AG20443 (cell line): ENCODE measurements at places on chromosomes 7 and 10.

DNA sequence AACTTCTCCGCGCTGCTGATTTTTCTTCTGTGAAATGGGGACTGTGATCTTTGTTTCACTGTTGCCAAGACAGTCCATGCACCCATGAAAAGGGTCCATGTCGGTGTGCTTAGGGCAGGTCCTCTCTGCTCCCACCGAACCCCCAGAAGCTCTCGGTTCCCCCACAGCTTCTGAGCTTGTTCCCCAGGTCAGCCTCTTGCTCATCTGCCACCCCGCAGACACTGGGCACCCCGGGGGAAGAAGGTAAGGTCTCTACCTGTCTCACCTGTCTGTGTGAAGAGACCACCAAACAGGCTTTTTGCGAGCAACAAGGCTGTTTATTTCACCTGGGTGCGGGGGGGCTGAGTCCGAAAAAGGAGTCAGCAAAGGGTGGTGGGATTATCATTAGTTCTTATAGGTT, 66.2 kb upstream of the NANOS1 start:
- no peak for DNase-seq

GRCh38 chr10:112805701-112806100, 144.3 kb upstream of the TCF7L2 start:
- no peak for DNase-seq

DNA sequence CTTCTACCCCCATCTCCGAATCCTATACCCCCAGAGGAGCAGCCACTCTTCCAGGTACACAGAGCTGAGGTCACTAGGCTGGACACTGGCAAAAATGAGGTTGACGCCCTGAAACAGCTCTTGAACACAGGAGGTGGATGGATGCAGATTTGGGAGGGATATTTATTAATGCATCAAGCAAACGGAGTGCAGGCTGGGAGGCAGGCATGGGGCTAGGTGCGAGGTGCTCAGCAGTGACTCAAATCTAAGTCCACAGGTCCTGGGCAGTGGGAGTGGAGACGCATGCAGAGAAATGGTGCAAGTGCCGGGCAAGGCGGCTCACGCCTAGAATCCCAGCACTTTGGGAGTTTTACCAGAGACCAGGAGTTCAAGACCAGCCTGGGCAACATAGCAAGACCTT, 11.0 kb downstream of the GUSB start:
- no peak for DNase-seq

- DNase-seq = no peak
Observed at GRCh38 chr7:28280516-28280915, 99.9 kb upstream of the JAZF1 start.

- DNase-seq = no peak
Observed at GRCh38 chr7:155298288-155298833, 683 bp downstream of the INSIG1 start.

GRCh38 chr10:88826388-88826787, 23.9 kb downstream of the LIPM start:
- no peak for DNase-seq

- DNase-seq = peak; percentile 86
Observed at GRCh38 chr10:28939281-28940157, 262.2 kb downstream of the BAMBI start.

GRCh38 chr7:7265081-7266075, 83.0 kb downstream of the C1GALT1 start:
- DNase-seq = no peak

GRCh38 chr10:126917375-126917774, 12.1 kb downstream of the DOCK1 start:
- DNase-seq = no peak

- DNase-seq = peak; percentile 96
Observed at GRCh38 chr10:72009425-72010081, 45.4 kb downstream of the CHST3 start.

DNA sequence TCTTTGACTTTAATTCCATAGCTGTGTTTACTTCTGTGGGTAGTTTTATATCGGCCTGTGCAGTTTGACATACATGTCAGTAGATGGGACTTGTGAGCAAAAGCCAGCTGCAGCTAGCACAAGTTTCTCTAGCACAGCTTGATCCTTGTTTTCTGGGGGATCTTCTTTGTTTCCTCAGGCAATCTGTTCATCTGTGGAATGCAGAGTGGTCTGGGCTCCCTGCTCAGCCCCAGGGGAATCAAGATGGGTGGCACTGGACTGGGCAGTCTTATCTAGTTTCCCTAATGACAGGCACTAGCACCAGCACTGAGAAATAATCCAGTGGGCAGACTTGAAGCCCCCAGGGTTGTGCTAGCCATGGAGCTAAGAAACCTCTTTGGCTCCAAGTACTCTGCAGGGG, 40.8 kb downstream of the CYP2C19 start:
- DNase-seq = no peak

DNA sequence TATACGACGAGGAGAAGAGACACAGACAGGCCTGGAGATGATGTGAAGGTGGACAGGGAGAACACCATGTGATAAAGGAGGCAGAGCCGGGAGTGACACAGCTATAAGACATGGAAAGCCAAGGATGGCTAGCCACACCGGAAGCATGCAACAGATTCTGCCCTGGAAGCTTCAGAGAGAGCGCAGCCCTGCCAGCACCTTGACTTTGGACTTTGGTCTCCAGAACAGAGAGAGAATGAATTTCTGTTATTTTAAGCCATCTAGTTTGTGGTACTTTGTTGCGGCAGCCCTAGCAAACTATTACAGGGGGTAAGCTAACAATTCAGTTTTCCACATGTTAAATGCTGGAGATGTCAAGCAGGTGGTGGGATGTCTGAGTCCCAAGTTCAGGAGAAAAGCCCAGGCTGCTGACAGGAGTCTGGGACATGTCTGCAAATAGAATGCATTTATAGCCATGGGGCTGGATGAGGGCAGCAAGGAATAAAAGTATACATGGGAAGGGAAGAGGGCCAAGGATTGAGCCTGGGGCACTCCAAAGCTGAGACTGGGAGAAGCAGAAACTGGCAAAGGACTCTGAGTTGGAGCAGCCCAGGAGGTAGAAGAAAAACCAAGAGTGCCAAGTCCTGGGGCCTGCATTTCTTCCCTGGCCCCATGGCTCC, 65.1 kb downstream of the ATXN7L1 start:
- DNase-seq = no peak

DNA sequence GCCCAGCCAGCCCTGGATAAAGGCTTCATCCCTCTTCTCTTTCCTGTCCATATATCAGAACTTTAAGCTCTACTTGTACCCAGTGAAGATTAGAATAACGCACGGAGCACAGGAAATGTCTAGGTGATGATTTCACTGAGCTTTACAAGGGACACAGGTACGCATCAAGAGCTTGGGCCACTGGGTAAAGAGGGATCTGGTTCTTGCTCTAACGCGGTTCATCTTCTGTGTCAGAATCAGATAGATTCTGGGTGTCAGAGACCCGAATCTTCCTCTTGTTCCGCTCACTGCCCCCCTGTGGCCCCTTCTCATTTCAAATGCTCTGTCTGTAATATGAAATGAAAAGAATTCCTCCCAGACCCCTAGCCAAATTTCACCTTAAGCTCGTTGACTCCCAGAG, 24.7 kb downstream of the IL2RA start:
- no peak for DNase-seq

GRCh38 chr7:44477063-44477830, 13.2 kb downstream of the NUDCD3 start:
- DNase-seq = peak; percentile 90

GRCh38 chr10:73584737-73585136, 6.4 kb downstream of the USP54 start:
- peak; percentile 39 for DNase-seq

GRCh38 chr7:134042307-134042706, 84.8 kb upstream of the LRGUK start:
- no peak for DNase-seq

- DNase-seq = peak; percentile 50
Observed at GRCh38 chr7:143492799-143493739, 15.4 kb downstream of the TAS2R41 start.

- no peak for DNase-seq
Observed at GRCh38 chr10:122007415-122007814, 18.5 kb downstream of the TACC2 start.

DNA sequence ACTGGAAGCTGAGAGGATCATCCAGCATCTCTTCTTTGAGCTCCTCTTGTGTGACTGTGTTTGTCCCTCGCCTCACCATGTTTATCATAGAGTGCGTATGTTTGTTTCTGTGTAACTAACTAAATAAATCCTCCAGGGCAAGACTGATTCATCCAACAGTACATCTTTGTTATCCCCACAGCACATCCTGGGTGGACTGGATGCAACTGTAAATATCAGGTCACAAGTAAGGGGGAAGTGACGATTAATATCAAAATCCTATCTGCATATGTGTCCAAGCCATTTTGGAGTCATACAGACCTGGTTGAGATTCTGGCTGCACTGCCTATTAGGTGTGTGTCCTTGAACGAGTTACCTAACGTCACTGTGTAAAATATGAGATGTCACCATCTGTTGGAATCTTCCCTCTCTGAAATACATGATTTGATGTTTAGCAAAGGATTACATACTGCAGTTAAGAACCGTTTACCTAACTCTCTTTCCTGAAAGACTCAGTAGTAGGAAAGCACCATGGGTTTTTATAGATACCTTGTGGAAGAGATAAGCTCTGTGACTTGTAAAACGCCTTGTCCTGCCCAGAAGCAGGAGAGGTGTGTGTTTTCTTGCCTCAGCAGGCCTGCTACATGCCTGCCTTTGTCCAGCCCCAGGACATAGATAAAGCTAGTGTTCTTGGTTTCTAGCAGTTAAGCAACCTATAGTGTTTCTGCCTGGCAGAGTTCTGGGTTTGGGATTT, 25.8 kb downstream of the WBP1L start:
- no peak for DNase-seq

DNA sequence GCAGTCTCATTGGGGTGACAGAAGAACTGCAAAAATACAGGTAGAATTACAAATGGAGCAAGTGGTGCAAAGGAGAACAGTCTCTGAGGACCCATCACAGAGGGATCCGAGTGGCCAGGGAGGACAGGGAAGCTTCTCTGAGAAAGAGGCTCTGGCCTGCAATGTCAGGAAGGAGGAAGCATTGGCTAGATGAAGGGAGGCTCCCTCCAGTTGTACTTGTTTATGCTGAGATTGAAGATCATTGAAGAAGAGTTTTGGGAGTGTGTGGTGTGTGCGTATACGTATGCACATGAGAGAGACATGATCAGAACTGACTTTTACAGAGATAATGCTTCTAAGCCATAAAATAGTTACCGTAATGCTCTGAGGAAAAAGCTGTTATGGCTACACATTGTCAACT, 274.7 kb upstream of the FZD8 start:
- peak; percentile 38 for DNase-seq

GRCh38 chr7:158840604-158841003, 11.3 kb upstream of the ESYT2 start:
- DNase-seq = no peak

GRCh38 chr10:114577133-114577532, 80.9 kb downstream of the ABLIM1 start:
- peak; percentile 78 for DNase-seq

DNA sequence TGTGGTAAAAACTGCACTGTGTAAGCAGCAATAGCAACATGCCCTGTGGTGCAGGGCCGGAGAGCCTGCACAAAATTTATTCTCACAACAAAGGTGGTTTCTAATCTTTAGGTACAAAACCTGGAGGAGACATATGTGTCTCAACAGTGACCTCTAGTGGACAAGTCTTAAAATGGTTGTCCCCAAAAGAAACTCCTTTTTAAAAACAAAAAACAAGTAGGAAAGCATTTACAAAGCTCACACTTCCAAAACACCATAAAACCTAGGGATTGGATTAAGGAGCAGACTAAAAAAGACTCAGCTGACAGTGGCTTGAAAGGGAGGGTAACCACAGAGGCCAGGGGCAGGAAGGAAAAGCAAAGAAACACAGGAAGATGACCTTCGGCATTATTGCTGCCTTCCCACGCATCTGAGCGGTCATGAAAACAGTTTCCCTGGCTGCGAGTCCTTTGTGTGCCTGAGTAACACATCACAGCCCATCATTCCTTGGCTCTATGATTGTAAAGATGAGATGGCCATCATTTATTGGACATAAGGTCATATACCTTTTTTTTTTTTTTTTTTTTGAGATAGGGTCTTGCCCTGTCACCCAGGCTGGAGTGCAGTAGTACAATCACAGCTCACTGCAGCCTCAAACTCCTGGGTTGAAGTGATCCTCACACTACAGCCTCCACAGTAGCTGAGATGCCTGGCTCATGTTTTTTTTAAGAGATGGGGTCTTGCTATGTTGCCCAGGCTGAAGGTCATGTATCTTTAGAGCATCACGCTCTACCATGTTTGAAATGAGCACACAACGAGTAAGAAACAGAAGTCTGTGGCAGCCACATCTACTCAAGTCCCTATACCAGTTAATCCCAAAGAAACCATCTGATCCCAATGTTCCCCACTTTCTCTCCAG, 39.5 kb downstream of the RSU1 start:
- DNase-seq = peak; percentile 66

DNA sequence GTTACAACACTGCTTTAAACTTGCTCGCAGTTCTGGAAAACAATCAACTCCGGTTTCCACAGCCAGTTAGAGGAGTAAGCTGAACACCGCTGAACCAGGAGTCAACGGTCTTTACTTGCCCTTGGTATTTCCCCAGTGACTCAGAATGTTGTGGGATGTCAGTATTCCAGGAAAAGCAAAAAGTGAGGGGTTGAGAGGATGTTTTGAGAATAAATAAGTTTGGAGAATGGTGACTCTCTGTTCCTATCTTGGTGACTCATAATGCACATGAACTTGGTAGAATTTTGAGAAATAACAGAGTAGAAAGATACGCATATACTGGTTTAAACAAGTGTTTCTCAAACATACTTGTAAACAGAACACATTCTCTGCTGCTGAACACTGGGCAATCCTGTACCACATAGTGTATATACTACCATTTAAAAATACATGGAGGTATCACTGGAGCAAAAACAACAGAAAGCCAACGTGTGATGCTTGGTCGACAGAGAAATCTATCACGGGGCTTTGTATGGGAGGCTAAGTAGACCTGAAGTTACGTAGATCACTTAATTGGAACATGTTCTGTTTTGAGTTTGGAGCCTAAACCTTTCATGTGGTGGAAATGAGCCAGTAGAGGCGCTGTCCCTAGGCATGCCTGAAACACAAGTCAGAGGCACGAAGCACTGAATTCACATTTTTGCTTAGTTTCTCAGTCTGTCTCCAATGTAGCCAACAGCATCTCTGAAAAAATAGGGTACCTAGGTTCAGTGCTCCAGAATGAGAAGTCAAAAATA, 534.3 kb downstream of the PARD3 start:
- peak; percentile 81 for DNase-seq

GRCh38 chr7:23808421-23808820, 98.4 kb downstream of the STK31 start:
- no peak for DNase-seq

- DNase-seq = peak; percentile 37
Observed at GRCh38 chr10:72730479-72730878, 38.5 kb downstream of the MCU start.

- DNase-seq = no peak
Observed at GRCh38 chr7:87920578-87920977, 13.5 kb upstream of the ADAM22 start.

- no peak for DNase-seq
Observed at GRCh38 chr7:130359276-130359857, 14.8 kb downstream of the CPA5 start.

- no peak for DNase-seq
Observed at GRCh38 chr10:74771054-74771453, 55.3 kb upstream of the KAT6B start.
